ENCODE measurements at places on chromosomes 6 and 20.

DNA sequence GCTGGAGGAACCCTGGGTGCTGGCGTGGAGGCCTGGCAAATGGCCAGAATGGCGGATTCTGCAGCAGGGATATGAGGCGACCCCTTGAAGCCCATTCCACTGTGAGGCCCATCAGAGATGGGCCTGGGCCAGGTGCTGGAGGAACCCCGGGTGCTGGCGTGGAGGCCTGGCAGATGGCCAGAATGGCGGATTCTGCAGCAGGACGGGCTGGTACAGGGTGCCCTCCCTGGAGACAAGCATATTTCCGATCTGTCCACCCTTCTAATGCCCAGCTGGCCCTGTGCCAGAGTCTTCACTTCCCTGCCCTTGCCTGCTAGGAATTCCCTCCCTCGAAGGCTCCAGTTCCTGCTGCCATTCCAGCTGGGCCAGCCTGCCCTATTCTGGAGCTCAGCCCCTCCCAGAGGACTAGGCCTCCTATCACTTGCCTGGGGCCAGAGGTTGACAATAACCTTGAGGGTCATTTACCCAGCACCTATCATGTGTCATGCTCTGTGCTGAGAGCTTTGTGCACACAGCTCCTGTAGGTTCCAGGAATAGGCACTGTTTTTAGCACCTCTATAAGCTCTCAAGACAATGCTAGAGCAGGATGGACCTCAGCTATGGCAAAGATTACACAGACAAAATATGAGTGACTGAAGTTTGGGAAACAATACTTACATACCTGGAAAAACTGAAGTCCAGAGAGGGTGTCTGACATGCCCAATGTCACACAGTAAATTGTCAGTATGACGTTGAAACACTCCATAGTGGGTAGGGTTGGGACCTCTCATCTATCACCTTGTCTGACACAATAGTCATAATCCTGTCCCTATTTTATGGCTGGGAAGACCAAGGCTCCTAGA is 21.4 kb downstream of the SUN5 start:
- DNase-seq = no peak

DNA sequence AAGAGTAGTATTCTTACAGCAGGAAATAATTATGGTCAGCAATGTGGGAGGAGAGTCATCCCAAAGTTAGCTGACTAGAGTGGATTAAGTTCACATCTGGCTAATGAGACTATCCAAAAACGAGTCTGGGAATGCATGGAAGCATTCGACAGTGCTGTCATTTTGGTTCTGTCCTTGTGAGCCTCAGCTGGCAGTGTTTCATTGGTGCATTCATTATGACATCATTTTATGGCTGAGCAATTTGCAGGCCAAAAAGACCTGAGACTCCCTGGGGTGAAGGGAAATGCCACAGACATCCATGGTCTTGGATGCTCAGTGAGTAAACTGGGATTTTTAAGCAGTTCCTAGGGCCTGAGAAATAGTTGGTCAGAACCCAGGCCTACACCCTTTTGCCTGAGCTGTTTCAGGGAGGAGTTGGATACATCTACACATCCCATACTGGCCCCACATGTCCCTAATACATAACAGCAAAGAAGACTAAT is 196.4 kb upstream of the CCN2 start:
- DNase-seq = no peak

- no peak for DNase-seq
These were observed 1.7 kb downstream of the PRL start for GRCh38 chr6:22295145-22295544.

DNA sequence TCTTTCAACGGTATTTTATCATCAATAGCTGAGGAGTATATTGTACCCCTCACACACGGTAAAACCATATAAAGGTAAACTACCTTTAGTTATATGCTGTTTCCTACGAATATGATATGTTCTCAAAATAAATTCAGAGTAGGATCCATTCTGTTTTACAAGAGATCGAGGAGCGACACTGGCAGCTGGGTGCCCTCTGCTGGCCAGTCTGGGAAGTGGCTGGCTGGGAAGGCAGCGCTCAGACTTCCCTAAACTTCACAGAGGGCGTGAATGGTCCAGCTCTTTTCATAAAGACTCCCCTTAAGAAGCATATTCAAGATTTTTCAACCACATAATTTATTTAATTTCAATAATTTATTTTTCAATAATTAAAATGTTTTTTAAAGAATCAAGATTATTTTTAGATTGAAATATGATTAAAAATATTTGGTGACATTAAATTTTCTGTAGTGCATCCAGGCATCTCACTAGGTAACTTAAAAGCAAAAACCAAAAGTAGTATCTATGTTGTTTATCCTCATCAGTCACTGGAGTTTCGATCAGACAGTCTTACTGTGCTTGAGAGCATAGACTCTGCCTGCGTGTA is 187.5 kb upstream of the PDE10A start:
- peak; percentile 66 for DNase-seq

DNA sequence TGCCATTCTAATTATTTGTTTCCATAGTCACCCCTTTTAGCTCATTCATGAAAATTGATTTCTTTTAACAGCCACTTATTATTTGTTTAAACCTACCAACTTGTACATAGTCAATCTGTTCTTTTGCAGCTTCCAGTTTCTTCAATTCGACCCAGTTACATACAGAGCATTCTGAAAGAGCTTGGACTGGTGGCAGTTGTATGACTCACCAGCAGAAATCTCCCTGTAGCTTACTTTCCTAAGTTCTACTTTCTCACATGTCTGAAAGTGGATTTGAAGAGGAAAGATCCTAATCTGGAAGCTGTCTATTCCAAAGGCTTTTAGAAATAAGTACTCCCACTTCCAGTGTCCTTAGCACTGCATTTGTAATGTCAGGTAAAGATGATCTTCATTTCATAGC is 447.9 kb downstream of the HTR1B start:
- no peak for DNase-seq

DNA sequence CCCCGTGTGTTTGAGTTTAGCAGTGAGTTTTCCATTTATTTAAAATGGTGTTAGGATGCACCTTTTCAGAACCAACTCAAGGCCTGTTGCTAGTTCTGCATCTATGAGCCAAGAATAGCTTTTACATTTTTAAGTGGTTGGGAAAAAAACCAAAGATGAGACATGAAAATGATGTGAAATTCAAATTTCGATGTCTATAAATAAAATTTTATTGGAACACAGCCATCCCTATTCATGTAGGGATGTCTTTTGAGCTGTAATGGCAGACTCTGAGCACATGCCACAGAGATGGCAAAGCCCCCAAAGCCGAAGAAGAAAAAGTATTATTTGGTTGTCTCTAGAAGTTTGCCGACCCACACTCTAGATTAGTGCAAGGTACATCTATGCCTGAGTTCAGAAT is 5.0 kb upstream of the NEDD9 start:
- DNase-seq = no peak

DNA sequence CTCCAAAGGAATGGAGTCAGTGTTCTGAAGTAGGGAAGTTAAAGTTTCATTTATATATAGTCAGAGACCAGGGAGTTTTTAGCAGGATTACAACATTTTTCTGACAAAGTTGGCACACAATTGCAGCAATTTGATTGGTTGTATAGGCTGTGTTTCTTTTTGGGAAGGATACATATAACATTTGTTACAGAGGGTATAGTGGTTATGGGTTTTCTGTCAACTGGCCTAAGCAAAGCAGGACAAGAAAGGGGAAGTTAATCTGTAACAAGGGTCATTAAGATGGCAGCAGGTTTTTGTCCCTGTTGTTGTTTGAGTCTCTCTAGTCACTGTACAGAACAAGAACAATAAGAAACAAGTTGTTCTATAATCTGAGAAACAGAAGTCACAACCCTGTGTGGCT is 41.4 kb downstream of the TPD52L1 start:
- DNase-seq = no peak
